ENCODE measurements at places on chromosomes 3 and 15.
A peak's percentile ranks its signal among the peaks of the same experiment; 100 is the strongest.

DNA sequence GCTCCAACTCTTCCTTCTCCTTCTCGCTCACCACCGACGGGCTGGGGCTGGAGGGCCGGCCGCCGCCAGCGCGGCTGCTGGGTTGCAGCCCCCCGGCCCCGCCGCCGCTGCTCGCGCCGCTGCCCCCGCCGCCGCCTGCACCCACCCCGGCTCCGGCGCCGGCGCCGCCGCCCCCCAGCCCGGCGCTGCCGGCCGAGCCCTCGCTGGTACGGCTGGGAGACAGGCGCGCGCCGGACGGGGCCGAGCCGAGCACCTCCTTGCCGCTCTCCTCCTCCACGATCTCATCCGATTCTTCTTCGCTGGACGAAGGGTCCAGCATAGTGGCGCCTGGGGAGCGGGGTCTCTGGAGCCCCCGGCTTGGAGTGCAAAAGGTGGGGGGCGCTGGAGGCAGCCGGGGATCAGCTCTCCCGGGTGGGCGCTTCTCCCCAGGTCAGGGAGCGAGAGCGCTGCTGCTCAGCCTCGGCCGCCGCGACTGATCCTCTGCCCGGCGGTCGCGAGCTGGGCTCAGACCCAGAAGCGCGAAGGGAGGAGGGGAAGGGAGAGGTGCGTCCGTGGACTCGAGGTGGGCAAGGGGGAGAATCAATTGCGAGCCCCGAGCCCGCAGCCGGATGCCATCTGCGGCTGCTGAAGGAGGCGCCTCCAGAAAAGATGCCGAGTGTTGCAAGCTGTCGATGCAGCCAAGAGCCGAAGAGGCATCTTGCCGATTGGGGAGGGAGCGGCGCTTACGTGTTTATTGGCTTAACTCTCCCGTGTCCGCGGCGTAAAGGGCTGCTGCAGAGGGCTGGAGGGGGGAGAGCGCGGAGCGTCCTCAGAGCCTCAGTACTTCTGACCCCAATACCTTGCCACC lies at the start of gene CADPS:
Gene CADPS, minus strand, starts transcription at position 706 of the 847 bp plus-strand sequence. Its CDS starts 387 bp downstream, at position 319.
- DNase-seq: no peak

GRCh38 chr3:21542656-21543379 lies 208.2 kb downstream of the ZNF385D start:
- no peak for DNase-seq

DNA sequence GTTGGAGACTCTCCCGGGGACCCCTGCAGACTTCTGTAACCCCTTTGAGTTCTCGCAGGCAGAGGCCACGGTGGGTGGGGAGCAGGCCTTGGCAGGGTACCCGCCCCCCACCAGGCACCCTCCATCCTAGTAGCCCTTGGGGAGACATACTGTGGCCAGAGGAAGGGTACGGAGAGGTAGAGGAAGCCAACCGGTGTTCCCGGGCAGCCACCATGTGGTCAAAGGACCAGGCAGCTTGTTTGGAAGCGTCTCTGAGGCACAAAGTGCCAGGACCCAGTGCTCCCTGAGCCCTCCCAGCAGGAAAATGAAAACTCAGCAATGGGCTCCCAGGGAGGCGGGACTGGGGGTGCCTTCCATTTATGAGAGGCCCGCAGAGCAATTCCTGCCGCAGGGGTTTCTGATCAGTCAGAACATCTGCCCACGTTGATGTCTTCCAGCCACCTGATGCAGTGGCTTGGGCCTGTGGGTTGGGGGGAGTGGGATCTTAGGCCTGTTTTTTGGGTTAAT lies 53.0 kb upstream of the CGNL1 start:
- no peak for DNase-seq

DNA sequence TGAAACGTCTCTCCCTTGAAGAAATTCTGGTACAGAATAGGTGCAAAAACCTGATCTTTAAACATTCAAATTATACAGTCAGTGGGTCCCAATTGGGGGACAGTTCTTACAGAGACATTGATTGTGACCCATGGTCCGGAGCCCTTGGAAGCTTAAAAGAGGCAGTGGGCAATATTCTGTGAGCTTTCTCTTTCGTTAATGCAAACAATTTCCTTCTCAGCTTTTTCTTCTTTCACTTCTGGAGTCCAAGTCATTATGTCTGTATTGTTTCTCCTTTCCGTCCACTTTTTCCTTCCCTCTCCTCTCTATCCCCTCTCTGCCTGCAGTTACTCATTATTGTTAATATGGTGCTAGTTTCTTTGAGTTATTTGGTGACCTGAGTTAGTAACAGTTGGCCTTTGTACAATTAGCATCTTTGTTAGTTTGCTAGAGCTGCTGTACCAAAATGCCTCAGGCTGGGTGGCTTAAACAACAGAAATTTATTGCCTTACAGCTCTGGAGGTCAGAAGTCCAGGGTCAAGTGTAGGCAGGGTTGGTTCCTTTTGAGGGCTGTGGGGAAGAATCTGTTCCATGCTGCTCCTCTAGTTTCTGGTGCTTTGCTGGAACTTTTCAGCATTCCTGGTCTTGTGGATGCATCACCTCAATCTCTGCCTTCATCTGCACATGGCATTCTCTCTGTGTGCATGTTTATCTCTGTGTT lies 102.6 kb downstream of the GMPS start:
- DNase-seq: no peak

- no peak for DNase-seq
Observed at GRCh38 chr3:59545374-59545773, 495.5 kb upstream of the CFAP20DC start.

GRCh38 chr15:52780172-52780980 lies 9.8 kb downstream of the ONECUT1 start:
- peak; percentile 15 for DNase-seq

DNA sequence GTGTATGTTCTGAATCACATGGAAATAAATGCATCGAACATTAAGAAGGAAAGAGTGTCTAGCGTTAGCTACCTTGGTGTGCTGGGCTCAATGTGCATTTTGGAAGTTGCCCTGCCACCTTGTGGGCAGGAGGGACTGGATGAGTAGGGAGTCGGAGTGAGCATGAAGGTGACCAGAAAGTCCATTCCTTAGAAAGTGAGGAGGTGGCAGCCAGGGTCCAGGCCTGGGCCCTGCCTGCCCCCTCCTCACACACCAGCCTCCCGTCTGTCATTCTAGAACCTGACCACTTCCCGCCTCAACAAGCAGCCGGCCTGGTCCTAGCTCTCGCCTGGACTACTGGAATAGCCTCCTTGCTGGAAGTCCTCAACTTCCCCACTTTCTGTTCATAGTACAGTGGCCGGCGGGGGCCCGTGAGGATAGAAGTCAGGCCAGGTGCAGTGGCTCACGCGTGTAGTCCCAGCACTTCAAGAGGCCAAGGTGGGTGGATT lies 10.2 kb upstream of the GATA2 start:
- DNase-seq: no peak

DNA sequence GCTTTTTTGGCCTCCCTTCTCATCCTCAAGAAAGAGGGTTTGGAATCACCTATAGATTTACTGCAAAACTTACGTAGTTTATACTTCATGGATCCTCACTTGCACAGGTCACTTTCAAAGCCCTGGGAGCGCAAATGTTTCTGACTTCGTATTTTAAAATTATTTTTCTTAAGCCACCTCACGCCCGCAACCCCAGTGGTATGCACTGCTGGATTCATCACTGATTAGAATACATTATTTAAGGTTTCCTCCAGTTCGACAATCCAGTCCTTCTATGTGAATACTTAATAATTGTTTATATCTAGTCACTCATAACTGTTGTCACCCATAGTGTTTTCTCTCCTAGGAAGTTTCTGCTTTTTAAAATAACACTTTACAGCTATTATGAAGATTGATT lies 339.9 kb downstream of the CHL1 start:
- no peak for DNase-seq

DNA sequence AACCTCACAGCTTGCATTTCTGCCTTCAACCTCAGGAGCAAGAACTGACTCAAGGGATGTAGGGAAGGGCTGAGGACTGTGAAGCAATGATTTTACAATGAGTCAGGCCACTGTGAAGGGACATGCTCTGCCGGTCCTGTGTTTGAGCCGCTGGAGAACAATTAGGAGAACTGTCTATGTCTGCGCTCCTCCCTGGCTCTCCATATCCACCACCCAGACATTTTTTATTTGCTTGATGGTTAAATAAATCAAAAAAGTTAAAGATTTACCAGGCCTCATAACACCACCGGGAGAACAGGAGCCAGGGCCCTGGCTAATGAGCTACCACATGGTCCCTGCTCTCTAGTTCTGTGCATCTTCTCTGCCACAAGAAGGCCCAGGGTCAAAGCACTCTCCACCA lies 29.6 kb downstream of the SEC61A1 start:
- no peak for DNase-seq

DNA sequence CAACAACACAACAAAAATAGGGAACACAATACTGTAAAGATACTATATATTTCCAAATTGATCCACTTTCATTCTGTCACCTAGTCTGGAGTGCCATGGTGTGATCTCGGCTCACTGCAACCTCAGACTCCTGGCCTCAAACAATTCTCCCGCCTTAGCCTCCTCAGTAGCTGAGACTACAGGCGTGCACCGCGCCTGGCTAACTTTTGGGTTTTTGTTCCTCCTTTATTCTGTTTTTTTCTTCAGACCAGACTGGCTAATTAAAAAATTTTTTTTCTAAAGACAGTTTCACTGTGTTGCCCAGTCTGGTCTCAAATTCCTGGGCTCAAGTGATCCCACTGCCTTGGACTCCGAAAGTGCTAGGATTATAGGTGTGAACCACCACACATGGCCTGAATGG lies 5.3 kb downstream of the BCL2L10 start:
- no peak for DNase-seq

DNA sequence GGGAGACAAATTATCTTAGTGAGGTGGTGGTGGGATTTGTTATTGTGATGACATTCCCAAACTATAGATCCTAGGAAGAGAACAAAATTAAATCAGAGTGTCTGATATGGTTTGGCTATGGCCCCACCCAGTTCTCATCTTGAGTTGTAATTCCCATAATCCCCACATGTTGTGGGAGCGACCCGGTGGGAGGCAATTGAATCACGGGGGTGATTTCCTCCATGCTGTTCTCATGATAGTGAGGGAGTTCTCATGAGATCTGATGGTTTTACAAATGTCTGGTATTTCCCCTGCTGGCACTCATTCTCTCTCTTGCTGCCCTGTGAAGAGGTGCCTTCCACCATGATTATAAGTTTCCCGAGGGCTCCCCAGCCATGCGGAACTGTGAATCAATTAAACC lies 62.0 kb downstream of the RPL22L1 start:
- DNase-seq: no peak
